ENCODE measurements at places on chromosomes 16 and 17. TPM values are rescaled to one million over a fixed set of nuclear protein-coding genes. Genes with fewer than 3 reads are reported as not detected.

DNA sequence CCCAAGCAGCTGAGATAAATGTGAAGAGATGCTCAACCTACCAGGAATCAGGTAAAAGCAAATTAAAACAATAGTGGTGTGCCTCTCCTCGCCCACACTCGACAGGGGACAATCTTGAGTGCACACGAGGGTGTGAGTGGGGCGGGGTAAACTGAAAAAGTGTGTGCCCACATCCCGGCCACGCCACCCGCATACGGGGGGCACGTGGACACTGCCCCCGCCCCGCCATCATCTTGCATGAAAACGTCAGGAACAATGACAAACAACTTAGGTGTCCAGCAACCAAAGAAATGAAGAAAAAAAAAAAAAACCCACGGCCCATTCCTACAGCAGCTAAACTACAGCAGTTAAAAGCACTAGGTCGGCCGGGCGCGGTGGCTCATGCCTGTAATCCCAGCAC lies 14.1 kb downstream of the PEMT start:
- peak overlapping the region; percentile 58 for H3K27ac ChIP-seq
- H3K36me3 ChIP-seq = no peaks in the 10 kb centered on the region
- no peak overlapping the region for H3K4me3 ChIP-seq
- no peak for DNase-seq
- H3K4me1 ChIP-seq = peaks cover 38% of the 10 kb centered on the region

Gene KRTAP3-2
- total RNA-seq = not detected

Gene TSR3
- total RNA-seq = 94.2 TPM

Gene KCNAB3
- total RNA-seq = 2.2 TPM

Gene GCGR
- total RNA-seq = not detected

Gene TK1
- total RNA-seq = 93.7 TPM

Gene DCUN1D3
- total RNA-seq = 43.8 TPM

DNA sequence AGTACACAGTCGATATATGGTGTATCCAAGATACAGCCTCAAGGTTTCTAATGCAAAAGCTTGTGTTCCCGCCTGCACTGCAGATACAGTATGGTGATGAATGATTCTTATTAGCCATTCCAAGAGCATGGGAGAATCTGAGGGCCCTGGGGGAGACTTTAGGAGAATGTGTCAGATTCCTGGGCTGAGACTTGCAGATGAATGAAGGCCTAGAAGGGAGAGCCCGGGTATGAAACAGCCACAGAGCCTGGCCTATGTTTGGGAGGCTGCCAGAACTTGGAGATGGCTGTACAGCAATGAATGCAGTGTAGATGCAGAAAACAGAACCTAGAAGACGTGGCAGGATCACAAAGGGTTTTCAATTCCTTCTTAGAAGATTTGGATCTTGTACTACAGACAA lies 510.7 kb downstream of the HAPSTR1 start:
- H3K27me3 ChIP-seq = no peaks in the 10 kb centered on the region
- no peaks in the 10 kb centered on the region for H3K36me3 ChIP-seq
- no peak overlapping the region for H3K27ac ChIP-seq

Gene SEPTIN12
- not detected for total RNA-seq

- H3K36me3 ChIP-seq = peaks cover 52% of the 10 kb centered on the region
- H3K27me3 ChIP-seq = no peaks in the 10 kb centered on the region
- H3K4me3 ChIP-seq = no peak overlapping the region
- H3K27ac ChIP-seq = peak overlapping the region; percentile 24
These were observed 8.0 kb downstream of the PSMD11 start for GRCh38 chr17:32452281-32452680.

Gene GAST
- total RNA-seq = not detected

Gene ABCA8
- 0.14 TPM for total RNA-seq

- peaks cover 18% of the 10 kb centered on the region for H3K27me3 ChIP-seq
- no peak overlapping the region for H3K27ac ChIP-seq
- DNase-seq = no peak
- H3K4me1 ChIP-seq = no peaks in the 10 kb centered on the region
- no peak overlapping the region for H3K4me3 ChIP-seq
These were observed 144.0 kb downstream of the SOX9 start for GRCh38 chr17:72264682-72265405.

- no peaks in the 10 kb centered on the region for H3K36me3 ChIP-seq
- H3K4me3 ChIP-seq = no peak overlapping the region
- H3K4me1 ChIP-seq = no peaks in the 10 kb centered on the region
- no peak overlapping the region for H3K27ac ChIP-seq
- no peak for DNase-seq
These were observed 9.4 kb upstream of the PHOSPHO1 start for GRCh38 chr17:49239963-49240362.

GRCh38 chr17:6425407-6425806 lies 9.5 kb downstream of the AIPL1 start:
- H3K4me3 ChIP-seq = no peak overlapping the region
- peaks cover 23% of the 10 kb centered on the region for H3K27me3 ChIP-seq
- no peak for DNase-seq
- peaks cover 14% of the 10 kb centered on the region for H3K4me1 ChIP-seq
- H3K27ac ChIP-seq = no peak overlapping the region
- H3K36me3 ChIP-seq = peaks cover 5% of the 10 kb centered on the region

DNA sequence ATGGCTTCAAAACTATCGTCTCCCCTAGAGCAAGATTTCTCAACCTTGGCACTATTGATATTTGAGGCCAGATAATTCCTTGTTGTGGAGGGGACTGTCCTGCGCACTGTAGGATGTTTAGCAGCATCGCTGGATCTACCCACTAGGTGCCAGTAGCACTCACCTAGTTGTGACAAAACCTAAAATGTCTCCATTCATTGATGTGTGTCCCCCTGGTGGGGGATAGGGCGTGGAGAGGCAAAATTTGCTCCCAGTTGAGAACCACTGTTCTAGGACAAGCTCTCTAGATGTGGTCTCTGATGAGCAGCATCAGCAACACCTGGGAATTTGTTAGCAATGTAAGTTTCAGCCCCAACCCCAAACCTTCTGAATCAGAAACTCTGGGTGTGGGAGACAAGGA lies 259.0 kb downstream of the XYLT1 start:
- H3K27ac ChIP-seq = no peak overlapping the region
- H3K27me3 ChIP-seq = no peaks in the 10 kb centered on the region
- no peaks in the 10 kb centered on the region for H3K4me1 ChIP-seq
- peaks cover 11% of the 10 kb centered on the region for H3K36me3 ChIP-seq
- DNase-seq = peak; percentile 11

DNA sequence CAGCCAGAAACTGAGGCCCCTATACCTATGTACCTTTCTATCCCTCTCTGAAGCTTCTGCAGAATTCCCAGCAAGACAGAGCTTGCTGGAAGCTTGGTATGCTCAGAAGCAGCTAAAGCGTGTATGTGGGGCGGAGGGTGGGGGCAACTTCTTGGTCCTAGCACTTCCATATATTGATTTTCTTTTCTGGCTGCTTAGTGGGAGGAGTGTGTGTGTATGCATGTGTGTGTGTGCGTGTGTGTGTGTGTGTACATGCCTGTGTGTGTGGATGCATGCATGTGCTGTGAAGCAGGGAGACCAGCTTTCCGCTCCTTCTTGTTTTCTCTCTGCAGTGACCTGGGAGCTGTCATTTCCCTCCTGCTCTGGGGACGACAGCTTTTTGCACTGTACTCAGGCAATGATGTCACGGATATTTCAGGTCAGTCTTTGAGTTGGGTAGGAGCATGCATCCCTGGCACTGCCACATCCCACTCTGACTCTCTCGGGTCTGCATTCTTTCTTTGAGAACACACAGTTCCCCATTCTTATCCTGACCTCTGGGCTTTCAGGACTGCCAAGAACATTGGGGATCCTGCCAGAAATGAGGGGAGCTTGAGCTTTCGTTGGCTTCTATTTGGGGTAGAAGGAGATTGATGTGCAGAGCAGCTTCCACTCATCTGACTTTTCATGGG lies 10.7 kb downstream of the HPR start:
- no peaks in the 10 kb centered on the region for H3K36me3 ChIP-seq
- H3K4me3 ChIP-seq = no peak overlapping the region
- H3K27me3 ChIP-seq = peaks cover 3% of the 10 kb centered on the region
- no peak for DNase-seq

GRCh38 chr16:11655655-11656054 lies 12.6 kb upstream of the SNN start:
- H3K36me3 ChIP-seq = no peaks in the 10 kb centered on the region
- H3K4me1 ChIP-seq = no peaks in the 10 kb centered on the region
- H3K27me3 ChIP-seq = peaks cover 13% of the 10 kb centered on the region
- DNase-seq = no peak

GRCh38 chr16:12724226-12724625 lies 79.5 kb downstream of the CPPED1 start:
- peaks cover 34% of the 10 kb centered on the region for H3K4me1 ChIP-seq
- H3K4me3 ChIP-seq = no peak overlapping the region
- H3K27ac ChIP-seq = no peak overlapping the region
- peaks cover 2% of the 10 kb centered on the region for H3K27me3 ChIP-seq
